Left lung (tissue), 14 donors: ENCODE measurements at places on chromosomes 2 and 18.

GRCh38 chr2:131127076-131127475 lies 21.9 kb downstream of the PLEKHB2 start:
- no peak for DNase-seq

DNA sequence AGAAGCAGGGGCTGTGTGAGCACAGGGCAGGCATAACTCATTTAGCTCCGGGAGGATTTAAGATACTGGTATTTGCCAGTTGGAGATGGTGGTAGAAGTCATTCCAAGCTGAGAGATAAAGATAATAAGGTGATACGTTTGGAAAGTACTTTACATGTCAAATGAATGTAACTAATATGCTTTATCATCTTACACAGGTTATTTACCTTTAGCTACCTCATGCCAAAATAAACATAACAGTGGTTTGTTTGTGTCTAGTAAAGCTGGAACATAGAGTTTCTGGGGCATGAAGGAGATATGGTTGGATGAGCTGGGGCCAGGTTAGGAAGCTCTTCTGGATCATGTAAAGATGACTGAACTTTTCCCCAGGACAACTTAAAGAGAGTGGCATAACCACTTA lies 126.9 kb upstream of the PIK3C3 start:
- no peak for DNase-seq

- no peak for DNase-seq
Observed at GRCh38 chr18:58256316-58257080, 212.5 kb downstream of the NEDD4L start.

- no peak for DNase-seq
Observed at GRCh38 chr2:31696068-31696467, 115.3 kb upstream of the SRD5A2 start.

- no peak for DNase-seq
Observed at GRCh38 chr2:48693066-48693465, 62.5 kb downstream of the LHCGR start.

GRCh38 chr2:48849770-48850169 lies 94.2 kb upstream of the LHCGR start:
- no peak for DNase-seq

- DNase-seq = peak; percentile 95
Observed at GRCh38 chr18:62524440-62525200, 1.8 kb downstream of the ZCCHC2 start.

DNA sequence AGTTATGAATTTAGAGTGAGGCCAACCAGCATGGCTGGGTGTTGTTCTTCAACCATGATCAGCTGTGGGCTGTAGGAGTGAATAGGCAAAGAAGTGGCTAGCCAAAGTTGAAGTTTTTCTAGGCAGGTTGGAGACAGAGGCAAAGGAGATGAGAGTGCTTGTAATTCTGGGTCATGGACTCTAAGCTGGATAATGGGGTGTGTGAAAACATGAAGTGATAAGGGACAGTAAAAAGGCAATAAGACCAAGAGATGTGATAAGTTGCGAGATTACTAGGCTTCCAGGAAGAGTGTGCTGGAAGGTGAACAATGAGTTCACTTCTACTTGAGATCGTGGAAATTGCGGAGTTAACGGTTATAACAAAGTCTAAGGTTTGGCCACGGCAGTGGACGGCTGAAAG lies 118.6 kb upstream of the RNF152 start:
- DNase-seq = no peak

DNA sequence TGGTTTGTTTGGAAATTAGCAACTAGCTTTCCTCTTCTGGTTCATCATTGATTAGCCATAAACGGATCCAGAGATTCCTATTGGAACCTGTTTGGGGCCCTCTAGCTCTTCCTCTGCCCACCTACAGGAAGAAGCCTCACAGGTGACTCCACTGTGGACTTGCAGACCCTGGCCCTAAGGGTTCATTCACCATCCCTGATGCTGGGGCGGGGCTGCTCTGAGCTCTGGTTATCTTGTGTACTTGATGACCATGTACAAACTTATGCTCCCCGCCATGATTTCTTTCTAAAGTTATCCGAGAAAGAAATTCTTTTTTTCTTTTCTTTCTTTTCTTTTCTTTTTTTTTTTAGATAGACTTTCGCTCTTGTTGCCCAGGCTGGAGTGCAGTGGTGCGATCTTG lies 33.9 kb upstream of the INHBB start:
- no peak for DNase-seq

- DNase-seq = no peak
Observed at GRCh38 chr2:121649149-121649595, at the start of gene CLASP1. TSS of gene CLASP1 (minus strand) at chr2:121649462. CDS start at chr2:121605895, 43,567 bp downstream.

- DNase-seq = peak; percentile 21
Observed at GRCh38 chr2:113965644-113966043, 75.8 kb downstream of the ACTR3 start.

- DNase-seq = no peak
Observed at GRCh38 chr18:22848615-22849014, 84.5 kb upstream of the RBBP8 start.

DNA sequence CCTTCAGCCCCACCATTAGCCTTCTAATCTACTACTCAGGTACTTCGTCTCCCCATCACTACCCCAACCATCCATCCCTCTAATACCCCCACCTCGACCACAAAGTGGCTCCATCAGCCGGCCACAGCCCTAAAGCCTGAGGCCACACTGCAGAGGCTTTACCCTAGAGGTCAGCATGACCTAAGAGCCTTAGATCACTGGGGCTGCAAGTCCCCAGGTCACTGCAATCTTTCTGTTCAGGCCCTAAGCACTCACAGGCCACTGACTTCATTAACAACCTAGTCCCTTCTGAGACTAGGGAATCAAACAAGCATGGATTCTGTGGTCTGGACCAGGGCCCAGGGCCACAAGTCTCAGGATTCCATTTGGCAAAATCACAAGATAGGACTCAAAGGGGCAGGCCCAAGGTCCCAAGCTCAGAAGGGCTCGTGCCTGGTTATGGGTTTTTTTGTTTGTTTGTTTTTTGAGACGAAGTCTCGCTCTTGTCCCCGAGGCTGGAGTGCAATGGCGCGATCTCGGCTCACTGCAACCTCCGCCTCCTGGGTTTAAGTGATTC lies 37.0 kb upstream of the PKDCC start:
- DNase-seq = no peak

DNA sequence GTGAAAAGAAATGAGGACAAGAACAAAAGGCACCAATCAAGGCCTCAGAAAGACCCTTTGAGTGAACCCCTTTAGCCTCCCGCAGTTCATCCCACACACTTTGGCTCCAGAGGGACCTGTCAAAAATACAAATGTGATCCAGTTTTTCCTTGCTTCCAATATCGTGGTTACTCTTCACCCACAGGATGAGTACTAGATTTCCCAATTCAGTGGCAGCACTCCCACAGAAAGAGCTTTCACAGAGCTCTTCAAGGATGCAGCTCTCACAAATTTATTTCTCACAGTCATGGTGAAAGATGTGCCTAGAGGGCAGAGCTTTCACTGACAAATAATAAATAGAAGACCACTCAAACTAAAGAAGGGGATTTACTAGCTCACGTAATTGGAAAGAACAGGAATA lies 3.0 kb upstream of the GFPT1 start:
- no peak for DNase-seq

DNA sequence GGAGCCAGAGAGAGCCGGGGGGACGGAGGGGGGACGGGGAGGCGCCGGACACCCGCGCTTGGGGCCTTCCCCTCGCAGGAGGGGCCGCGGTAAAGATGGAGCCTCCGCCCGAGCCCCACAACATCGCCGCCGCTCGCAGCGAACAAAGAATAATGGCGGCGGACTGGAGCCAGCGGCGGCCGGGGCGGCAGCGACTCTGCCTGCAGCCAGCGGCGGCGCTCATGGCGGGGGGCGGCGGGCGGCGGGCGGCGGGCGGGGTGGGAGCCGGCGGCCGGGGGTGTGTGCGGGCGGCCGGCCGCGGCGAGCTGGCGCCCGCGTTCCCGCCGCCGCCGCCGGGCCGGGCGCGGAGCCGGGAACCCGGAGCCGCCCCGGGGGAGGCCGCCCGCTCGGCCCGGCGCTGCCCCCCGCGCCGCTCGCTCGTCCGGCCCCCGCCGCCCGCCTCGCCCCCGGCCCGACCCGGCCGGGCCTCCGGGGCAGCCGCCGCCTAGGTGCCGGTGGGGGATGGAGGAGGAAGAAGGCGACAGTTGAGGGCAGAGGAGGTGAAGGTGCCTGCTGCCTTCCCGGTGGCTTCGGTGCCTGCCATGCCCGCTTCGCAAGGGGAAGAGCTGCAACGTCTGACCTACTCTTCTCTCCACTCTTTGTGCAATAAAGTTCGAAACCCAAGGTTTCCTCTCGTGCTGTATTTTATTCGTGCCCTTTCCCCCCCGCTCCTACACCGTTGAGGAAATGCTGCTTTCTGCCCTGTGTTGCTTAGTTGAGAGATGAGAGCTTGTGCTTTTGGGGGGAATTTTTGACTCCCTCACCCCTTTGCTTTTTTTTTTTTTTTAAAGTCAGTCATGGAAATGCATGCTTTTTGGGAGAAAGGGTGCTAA lies 634 bp downstream of the CREB1 start:
- DNase-seq = peak; percentile 56

- no peak for DNase-seq
Observed at GRCh38 chr2:145080426-145080825, 560.5 kb upstream of the ZEB2 start.
